ENCODE measurements at places on chromosomes 12 and 14. TPM values are rescaled to one million over a fixed set of nuclear protein-coding genes. Genes with fewer than 3 reads are reported as not detected.

KRT6C gene
- polyA plus RNA-seq: 427 TPM

GPD1 gene
- 0.29 TPM for polyA plus RNA-seq

PXMP2 gene
- polyA plus RNA-seq: 5.1 TPM

EPYC gene
- not detected for polyA plus RNA-seq

TEX52 gene
- not detected for polyA plus RNA-seq

DAO gene
- polyA plus RNA-seq: not detected

GZMH gene
- polyA plus RNA-seq: 1.9 TPM

IRF9 gene
- 35.0 TPM for polyA plus RNA-seq

KRT2 gene
- 0.09 TPM for polyA plus RNA-seq

LAG3 gene
- 0.88 TPM for polyA plus RNA-seq

DEGS2 gene
- polyA plus RNA-seq: 24.7 TPM

HCAR2 gene
- 35.6 TPM for polyA plus RNA-seq

RNF34 gene
- 13.6 TPM for polyA plus RNA-seq

OR4E2 gene
- not detected for polyA plus RNA-seq

CLEC9A gene
- polyA plus RNA-seq: not detected

GLIPR1L1 gene
- polyA plus RNA-seq: not detected

RPL10L gene
- polyA plus RNA-seq: not detected

All from esophagus (tissue), 2 donors.